ENCODE measurements at places on chromosomes 5 and 9.

DNA sequence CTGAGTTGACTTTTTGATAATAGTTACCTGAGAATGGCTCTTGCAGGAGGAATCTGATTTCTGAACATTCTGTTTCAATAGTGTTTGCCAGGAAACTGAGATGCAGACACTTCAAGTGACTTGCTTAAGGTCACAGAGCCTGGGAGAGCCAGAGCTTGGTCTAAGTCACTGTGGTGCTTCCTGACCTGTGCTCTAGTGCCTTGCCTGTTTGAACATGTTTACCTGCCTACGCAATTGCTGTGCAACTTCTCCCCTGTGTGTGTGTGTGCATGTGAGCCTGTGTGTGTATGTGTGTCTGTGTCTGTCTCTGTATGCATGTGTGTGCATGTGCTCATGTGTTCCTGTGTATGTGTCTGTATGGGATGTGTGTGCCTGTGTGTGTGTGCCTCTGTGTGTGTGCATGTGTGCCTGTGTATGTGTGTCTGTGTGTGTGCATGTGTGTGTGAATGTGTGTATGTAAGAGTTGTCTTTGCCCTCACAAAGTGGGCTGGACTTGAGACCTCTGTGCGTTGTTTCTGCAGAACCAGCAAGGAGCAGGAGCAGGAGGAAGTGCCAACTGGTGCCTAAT lies 185.8 kb downstream of the GADD45G start:
- DNase-seq: no peak

- DNase-seq: no peak
These were observed 530.4 kb downstream of the ACTL7B start for GRCh38 chr9:108325406-108325805.

GRCh38 chr5:168312606-168313295 lies 21.3 kb downstream of the WWC1 start:
- DNase-seq: no peak

- peak; percentile 10 for DNase-seq
These were observed 87.5 kb upstream of the FSD1L start for GRCh38 chr9:105360344-105360743.

DNA sequence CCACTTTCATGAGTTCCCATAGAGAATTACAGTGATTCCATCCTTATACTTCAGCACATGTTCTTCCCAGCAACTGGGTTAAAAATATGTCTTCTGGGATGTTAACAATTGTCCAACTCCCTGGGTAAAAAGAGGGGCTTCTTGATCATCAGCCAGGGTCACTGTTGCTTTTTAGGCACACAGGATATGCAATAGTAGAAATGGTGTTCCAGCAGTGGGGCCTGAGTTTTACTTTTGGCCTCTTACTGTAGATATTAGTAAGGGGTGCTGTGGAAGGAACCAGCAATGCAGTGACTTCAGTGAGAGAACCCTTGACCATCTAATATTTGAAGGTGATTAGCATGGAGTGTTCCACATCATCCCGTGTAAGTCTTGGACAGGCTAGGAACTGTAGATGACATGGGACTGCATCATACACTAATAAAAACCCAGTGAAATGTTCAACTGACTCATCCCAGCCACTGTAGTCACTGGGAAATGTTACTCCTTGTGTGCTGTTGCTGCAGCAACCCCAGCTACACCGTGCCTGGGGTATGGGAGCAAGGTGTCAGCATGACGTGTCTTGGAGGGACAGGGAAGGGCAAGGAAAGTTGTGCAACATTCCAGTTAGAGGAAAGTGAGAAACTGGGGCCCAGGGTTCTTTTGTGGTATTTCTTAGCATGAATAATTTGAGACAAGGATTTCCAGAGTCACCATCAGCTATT lies 610.9 kb downstream of the RAB3C start:
- peak; percentile 71 for DNase-seq

Data from fibroblast of the aortic adventitia (primary cell).